ENCODE measurements at places on chromosomes 3 and 15.

DNA sequence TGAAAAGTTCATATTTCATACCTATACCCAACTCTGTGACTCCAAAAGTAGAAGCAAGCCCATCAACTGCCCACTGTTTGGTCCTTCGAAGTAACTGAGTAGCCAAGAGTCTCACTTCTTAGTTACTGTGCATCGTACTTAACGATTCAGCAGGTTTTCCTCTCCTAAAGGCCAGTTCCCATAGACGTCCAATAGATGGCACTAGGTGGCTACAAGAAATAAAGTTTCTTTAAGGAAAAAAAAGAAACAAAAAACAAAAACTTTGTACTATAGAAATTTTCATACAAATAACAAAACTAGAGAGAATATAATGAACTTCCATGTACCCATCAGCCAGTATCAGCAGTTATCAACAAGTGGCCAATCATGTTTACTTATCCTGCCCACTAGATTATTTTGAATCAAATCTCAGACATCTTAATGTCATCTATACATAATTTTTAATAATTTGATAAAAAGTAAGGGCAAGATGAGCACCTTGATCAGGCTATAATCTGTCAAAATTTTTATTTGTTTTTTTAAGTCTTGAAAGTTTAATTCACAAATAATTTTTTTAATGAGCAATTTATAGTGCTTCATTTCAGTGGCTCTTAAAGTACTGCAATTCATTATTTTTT lies 63.8 kb upstream of the ACP3 start:
- DNase-seq = no peak

DNA sequence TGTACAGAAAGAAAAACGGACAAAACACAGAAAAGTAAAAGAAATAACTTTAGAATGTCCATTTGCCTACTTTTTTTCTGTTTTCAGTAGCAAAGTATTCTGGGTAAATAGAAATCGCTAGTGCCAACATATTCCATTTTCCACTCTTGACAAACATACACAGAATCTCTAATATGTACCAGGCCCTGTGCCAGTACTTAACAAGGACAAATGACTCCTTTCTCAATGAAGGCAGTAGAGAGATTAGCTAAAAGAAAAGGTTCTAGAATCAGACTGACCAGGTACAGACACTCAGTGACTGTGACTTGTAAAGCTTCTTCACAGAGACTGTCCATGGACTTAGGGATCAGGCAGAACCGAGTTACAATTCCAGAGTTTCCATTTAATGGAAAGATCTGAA lies 165.8 kb upstream of the STAC start:
- no peak for DNase-seq

- no peak for DNase-seq
Measured at GRCh38 chr3:61381745-61382392, 130.6 kb upstream of the FHIT start.

GRCh38 chr3:123816673-123817207 lies 67.4 kb downstream of the MYLK start:
- DNase-seq = no peak

DNA sequence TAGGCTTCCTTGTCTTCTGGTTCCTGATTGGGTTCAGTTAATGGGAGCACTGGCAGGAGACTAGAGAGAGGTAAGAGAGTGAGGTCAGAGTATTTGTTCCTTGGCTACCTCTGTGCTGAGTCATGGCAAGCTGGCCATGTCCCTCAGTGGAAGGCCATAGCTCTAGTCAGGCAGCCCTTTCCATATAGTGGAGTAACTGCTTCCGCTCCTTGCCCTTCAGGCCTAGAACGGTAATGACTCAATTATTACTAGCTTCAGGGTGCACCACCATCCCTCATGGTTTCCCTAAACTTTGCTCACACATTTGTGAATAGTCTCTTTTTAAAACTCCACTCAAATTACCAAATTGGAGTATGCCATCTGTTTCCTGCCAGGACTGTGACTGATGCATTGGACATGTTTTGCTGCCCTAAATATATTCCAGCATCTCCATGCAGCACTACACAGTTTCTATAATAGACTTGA lies 10.5 kb upstream of the ANO10 start:
- no peak for DNase-seq

- no peak for DNase-seq
Measured at GRCh38 chr3:20013396-20013795, 1.3 kb upstream of the PP2D1 start.

DNA sequence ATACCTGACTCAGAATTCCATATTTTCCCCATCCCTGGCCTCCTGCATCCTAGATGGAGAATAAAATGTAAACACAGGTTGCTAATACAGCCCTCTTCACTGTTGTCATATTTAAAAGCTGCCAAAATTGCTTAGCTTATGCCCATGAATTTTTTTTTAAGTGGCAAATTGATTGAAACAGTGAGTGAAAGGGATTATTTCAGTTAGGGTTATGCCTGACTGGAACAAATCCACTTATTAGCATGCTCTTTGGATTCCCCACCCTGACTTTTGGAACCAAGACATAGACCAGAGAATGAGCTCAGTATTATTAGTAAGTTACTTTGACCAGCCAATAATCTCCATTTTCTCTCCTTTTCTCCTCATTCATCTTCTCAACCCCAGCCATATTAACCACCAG lies 244.7 kb downstream of the FEZF2 start:
- no peak for DNase-seq

GRCh38 chr15:35535365-35535916 lies 10.5 kb downstream of the DPH6 start:
- DNase-seq = no peak

DNA sequence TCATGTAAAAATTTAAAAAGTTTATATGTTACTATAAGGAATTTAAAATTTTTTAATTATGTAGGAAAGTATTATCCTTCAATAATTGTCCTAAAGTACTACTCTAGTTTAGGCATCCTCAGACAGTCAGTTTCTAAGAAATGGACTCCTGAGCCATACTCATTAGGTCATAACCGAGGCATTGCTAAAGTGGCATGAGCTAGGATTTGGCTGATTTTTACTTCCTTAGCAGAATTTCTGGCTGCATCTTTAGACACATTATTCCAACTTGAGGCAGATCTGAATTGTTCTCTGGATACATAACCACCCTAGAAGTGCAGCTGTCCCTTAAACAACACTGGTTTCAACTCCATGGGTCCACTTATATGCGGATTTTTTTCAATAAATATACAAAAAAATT lies 38.3 kb downstream of the IFT57 start:
- DNase-seq = no peak

- no peak for DNase-seq
Measured at GRCh38 chr3:148711981-148712666, 14.4 kb downstream of the AGTR1 start.

GRCh38 chr3:159832024-159832423 lies 156.6 kb upstream of the IL12A start:
- no peak for DNase-seq

GRCh38 chr3:197266331-197266730 lies 32.1 kb downstream of the DLG1 start:
- no peak for DNase-seq

- no peak for DNase-seq
Measured at GRCh38 chr3:53044711-53045517, 959 bp downstream of the SFMBT1 start.

- DNase-seq = no peak
Measured at GRCh38 chr3:123672429-123673146, 87.7 kb upstream of the HACD2 start.

All from cortex of kidney (tissue), 1 donor.